ENCODE measurements at places on chromosomes 5 and 9. TPM values are rescaled to one million over a fixed set of nuclear protein-coding genes. Genes with fewer than 3 reads are reported as not detected.

The GRHPR gene
- total RNA-seq, result 57.8 TPM

The ZNF454 gene
- total RNA-seq, result not detected

The SLC27A4 gene
- total RNA-seq, result 21.7 TPM

The SLC22A4 gene
- total RNA-seq, result not detected

The PCDHB8 gene
- not detected for total RNA-seq

The WWC1 gene
- not detected for total RNA-seq

The MTAP gene
- 68.2 TPM for total RNA-seq

The IFNB1 gene
- not detected for total RNA-seq

The LECT2 gene
- not detected for total RNA-seq

The ARL14EPL gene
- total RNA-seq, result not detected

The THBS4 gene
- total RNA-seq, result 0.44 TPM

The PRR16 gene
- total RNA-seq, result not detected

The BRD3OS gene
- total RNA-seq, result 16.0 TPM

The ISL1 gene
- not detected for total RNA-seq

The ROPN1L gene
- total RNA-seq, result 2.2 TPM

The CTNND2 gene
- total RNA-seq, result not detected

The IRX2 gene
- not detected for total RNA-seq

The PDCD1LG2 gene
- total RNA-seq, result 0.55 TPM

The IFNA21 gene
- not detected for total RNA-seq

All from activated CD8-positive, alpha-beta T cell treated with anti-CD3 and anti-CD28 coated beads, Interleukin-2, amount 10 ng/mL, durations not matched to agents 7 days and 5 days (primary cell).